ENCODE measurements at places on chromosomes 5 and 9. TPM values are rescaled to one million over a fixed set of nuclear protein-coding genes. Genes with fewer than 3 reads are reported as not detected.

The AGXT2 gene
- polyA plus RNA-seq, result not detected

The FOXD4 gene
- polyA plus RNA-seq, result not detected

The COL23A1 gene
- polyA plus RNA-seq, result 2.1 TPM

The TMEM252 gene
- polyA plus RNA-seq, result not detected

The SLC6A7 gene
- polyA plus RNA-seq, result 0.65 TPM

The GLE1 gene
- 13.0 TPM for polyA plus RNA-seq

The TLR4 gene
- polyA plus RNA-seq, result 2.2 TPM

The ENTPD8 gene
- polyA plus RNA-seq, result not detected

The OR1L4 gene
- not detected for polyA plus RNA-seq

The PAPPA gene
- polyA plus RNA-seq, result 0.29 TPM

Measured in Purkinje cell (primary cell).